Iris pigment epithelial cell (primary cell): ENCODE measurements at places on chromosomes 16 and 17.

GRCh38 chr17:44689477-44690217 lies at the start of gene CCDC43:
Gene CCDC43 (minus strand): TSS chr17:44689776. CDS start chr17:44689753, 23 bp downstream.
- DNase-seq, result peak; percentile 95

- no peak for DNase-seq
These were observed 12.6 kb upstream of the GFOD2 start for GRCh38 chr16:67731753-67732095.

DNA sequence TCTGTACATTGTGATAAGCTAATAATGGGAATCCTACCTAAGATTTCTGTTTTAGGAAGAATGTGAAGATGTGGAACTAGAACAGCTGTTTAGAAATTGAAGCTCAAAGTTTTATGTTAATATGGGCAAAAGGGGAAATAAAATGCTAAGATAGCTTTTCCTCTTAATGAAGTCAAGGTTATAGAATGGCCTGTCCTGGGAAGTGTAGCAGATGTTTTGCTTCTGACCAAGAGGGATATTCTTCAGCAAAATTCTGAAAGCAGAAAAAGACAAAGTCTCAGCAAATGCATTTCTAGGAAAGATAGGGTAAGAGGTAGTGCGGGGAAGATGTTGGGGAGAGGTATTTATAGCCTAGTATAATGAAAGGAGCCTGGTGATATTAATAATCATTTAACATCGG lies 13.1 kb downstream of the MAP3K3 start:
- no peak for DNase-seq

- DNase-seq, result no peak
These were observed 14.0 kb upstream of the RBFOX3 start for GRCh38 chr17:79624718-79625478.

DNA sequence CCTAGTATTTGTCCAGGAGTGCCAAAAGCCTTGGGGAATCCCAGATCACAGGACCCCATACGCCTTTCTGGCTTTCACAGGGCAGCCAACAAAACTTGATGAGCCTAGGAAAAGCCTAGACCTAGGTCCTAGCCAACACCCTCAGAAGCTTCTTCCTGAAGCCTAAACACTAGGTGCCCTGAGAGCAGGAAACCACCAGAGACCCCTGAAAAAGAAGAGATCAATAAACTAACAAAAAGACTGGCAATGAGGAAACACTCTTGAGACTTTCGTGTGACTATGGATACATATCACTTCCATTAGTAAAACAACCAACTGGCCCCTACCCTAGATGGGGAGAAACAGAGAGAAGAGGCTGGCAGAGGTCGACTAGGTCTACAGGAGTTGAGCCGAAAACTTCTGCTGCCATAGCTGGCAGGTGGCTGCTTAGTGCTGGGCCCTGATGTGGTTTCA lies 1.2 kb downstream of the ORMDL3 start:
- DNase-seq, result no peak

DNA sequence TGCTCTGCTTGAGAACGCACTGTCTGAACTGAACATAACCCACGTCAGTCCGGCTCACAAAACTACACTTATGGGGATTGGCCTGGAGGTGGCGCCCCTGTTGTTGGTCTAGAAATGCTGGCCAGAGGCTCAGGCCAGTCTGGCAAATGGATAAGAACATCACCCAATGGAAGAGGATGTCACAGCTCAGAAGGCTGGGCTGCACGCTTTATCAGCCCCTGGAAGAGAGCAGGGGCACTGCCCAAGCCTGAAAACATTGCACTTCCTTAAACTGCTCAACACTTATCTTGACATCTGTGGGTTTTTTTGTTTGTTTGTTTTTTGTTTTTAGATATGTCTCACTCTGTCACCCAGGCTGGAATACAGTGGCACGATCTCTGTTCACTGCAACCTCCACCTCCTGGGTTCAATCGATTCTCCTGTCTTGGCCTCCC lies 24.8 kb upstream of the BPTF start:
- peak; percentile 83 for DNase-seq

- no peak for DNase-seq
These were observed 165.3 kb downstream of the MRTFB start for GRCh38 chr16:14236401-14236800.

DNA sequence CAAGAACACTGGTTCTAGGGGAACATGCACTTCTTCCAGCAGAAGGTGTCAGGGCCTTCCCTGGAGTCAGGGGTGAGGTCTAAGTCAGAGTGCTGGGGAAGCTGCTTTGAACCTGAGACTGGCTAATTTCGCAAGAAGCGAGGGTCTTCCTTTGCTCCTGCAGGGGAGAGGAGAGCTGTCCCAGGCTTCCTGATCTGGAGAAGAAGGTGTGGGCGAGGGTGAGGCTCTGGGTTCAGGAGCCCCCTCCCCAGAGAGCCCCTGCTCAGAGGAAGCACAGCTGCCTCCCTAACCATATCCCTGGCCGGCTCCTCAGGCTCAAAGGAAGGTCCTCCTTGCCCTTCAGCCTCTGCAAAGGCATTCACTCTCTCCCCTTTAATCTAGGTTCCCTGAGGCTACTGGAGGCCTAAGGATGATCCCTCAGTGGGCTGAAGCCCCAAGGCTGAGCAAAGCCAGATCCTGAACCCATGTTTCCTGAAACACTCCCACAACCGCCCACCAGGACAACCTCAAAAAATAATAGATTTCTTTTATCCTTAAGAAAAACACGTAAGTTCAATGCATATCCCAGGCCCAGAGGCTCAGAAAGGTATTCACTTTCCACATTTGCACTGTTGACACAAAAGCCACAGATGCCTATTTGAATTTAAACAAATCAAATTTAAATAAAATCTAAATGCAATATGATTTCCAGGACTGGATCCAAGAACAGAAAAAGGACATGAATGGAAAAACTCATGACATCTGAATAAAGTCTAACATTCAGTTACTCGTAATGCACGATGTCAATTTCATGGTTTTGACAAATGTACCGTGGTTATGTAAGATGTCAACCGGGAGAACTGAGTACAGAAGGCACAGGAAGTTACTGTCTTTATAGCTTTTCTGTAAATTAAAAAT lies 71.5 kb upstream of the RCVRN start:
- DNase-seq, result no peak

- DNase-seq, result no peak
These were observed 245.1 kb downstream of the C16orf95 start for GRCh38 chr16:87072101-87072500.

DNA sequence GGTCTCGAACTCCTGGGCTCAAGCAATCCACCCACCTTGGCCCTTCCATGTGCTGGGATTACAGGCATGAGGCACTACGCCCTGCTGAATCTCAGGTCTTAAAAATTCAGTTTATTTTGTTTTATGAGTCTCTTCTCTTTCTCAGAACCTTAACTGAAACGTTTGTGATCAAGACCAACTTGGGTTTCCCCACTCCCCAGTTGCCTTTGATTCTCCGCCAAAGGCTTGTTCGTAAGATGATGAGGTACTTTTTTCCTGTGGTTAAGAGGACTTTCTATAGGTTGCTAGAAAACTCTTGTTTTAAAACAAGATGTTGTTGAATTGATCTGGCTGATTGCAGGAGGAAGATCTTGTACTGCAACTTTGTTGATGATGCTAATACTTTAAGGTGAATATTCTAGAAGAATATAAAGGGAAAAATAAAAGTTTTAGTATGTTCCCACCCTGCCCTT lies 11.7 kb downstream of the ABCC1 start:
- peak; percentile 66 for DNase-seq

DNA sequence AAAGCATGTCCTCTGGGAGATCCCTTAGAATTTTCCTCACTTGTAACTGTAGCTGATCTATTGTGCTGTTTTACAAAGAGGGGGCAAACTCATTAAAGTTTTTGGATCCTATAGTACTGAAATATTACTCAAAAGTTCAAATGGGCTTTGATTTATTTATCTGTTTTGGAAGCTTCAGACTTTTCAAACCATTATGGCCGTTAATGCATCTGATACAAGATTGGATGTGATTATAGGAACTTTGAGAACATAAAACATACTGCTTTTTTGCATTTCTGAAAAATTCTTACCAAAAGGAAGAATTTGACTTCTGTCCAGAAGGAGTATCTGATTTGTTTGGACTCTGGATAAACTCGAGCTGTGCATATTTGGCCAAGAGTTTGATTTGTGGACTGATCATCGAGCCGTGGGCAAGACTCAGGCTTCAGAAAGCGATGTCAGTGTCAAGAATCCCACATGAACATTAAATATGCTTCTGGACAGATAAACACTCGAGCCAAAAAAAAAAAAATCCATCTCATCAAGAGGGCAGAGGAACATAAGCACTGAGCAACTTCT lies 8.2 kb upstream of the MARCHF10 start:
- no peak for DNase-seq
